NCI-H2081 (cell line): ENCODE measurements at places on chromosomes 12 and 14.

DNA sequence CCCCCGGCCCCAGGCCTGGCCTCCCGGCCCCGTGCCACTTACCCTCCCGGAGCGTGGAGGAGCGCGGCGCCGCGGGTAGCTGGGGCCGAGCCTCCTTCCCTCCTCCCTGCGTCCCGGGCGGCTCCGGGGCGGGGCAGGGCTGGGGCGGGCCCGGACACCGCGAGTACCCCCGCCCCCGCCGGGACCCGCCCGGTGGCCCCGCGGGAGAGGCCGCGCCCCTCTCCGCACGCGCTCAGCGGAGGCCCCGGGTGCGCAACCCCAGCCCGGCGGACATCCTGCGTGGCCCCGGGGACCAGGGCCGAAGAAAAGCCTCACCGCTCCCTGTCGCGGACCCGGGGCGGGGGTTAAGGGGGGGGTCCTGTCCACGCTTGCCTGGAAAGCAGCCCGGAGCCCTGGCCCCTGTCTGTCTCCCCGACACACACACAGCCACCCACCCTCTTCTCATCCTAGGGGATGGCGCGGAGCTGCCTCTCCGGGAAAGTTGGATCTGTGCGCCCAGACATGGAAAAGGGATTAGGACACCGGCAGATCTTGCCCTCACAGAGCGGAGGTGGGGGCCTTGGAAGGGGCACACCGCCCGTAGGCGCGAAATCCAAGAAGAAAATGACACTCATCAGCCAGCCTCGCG is at the start of gene SYNE3:
Gene SYNE3 (minus strand): TSS at position 97 of the 628 bp plus-strand sequence. CDS start 40,829 bp downstream, outside the sequence.
- DNase-seq = no peak

DNA sequence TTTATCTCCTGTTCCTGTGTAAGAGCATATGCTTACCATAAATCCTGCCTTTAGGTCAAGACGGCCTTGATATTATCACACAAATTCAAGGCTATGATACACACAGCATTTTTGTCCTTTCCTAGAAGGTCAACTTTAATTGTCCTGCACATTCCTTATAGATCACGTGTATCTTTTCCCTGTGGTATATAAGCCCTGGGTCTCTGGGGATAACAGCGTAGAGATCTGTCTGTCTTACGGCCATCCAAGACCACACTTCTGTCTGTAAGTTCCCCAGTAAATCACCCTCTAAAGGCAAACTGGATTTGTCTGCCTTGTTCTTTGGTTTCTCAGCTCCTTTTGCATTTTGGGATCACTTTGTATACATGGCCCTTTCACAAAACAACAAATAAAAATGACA is 69.5 kb upstream of the TCL1B start:
- DNase-seq = no peak

DNA sequence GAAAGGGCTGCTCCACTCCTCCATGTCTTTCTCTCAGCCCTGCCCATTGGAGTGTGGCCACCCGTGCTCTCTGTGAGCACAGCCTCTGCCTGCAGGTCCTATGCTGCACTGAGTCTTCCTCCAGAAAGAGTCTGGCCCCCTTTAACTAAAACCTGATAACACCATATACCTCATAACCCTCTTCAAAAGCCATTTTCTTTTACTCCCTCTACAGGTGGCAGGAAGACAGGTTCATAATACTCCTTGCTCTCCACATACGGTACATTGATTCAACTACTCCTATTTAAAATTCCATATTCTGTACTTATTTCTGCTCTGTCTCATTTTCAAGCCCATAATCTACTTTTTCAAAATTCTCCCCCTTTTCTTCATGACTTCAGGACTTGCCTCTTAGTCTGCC is 144.0 kb downstream of the HELB start:
- DNase-seq = no peak

GRCh38 chr14:57492859-57493258 is 798 bp downstream of the CCDC198 start:
- no peak for DNase-seq

- no peak for DNase-seq
These were observed 5.4 kb downstream of the C12orf75 start for GRCh38 chr12:105335856-105336255.

DNA sequence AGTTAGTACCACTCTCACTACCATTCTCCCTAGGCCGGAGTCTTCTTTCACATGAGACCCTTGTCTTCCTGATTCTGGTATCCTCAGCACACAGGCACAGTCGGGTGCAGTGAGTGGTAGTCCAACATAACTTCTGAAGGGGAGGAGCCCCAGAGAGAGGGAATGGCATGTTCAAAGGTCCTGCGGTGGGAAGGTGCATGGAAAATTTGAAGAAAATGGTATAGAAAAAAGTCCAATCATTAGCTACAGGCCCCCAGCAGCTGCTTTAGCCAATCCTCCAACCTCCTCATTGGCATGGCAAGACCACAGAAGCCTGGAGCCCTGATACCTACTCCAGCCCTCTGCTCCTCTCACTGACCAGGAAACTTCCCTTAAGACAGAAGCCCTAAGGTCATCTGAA is 96.6 kb downstream of the ZFP36L1 start:
- DNase-seq = no peak

DNA sequence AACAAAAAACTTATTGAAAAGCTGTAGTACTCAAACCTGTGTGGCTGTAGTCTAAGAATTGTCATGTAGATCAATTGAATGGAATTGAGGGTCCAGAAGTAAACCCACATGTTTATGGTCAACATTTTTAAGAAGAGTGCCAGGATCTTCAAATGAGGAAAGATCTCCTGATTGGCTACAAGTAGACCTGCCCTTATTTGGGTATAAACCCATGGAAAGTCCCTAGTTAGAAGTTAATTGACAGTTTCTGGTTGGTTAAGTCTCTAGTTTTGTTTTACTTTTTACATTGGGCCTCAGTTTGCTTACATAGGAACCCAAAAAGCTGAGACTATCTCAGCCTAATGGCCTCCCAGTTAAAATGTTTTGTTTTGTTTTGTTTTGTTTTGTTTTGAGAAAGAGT is 91.9 kb upstream of the RESF1 start:
- DNase-seq = no peak

GRCh38 chr12:104352106-104352713 is 48.7 kb downstream of the EID3 start:
- DNase-seq = no peak

DNA sequence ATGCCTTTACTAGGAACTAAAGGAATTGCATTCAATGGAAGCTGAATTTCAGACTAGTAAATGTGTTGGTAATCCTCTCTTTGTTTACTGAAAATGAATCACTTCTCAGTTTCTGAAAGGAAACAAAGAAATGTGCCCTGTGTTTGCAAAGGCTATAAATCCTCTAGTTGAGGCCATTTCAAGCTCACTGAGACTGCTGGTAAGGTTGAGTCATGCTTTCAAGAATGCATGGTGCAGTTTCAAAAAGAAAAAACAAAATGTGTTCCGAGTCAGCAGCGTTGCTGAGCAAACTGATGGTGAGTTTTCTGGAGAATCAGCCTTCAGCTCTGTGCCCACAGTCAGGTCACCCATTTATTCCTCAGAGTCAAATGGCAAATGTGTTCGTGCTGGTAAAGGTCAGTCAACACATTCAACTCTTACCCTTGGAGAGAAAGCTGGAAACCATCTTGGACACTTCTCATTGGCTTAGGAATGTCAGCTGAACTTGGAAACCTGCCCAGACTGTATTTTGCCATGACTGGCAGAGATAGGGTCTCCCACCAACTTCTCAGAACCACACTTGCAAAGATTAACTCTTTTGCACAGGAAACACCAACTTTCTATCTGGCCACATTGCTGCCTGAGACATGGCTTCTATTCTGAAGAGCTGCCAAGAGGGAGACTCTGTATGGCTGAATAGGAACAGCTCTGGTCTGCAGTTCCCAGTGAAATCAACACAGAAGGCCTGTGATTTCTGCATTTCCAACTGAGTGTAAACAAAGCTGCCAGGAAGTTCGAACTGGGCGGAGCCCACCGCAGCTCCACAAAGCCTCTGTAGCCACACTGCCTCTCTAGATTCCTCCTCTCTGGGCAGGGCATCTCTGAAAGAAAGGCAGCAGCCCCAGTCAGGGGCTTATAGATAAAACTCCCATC is 484.4 kb downstream of the ATP23 start:
- DNase-seq = peak; percentile 82

GRCh38 chr14:61459229-61459628 is 137.8 kb downstream of the PRKCH start:
- DNase-seq = no peak

- DNase-seq = no peak
These were observed 5.1 kb upstream of the SDS start for GRCh38 chr12:113408756-113409298.

DNA sequence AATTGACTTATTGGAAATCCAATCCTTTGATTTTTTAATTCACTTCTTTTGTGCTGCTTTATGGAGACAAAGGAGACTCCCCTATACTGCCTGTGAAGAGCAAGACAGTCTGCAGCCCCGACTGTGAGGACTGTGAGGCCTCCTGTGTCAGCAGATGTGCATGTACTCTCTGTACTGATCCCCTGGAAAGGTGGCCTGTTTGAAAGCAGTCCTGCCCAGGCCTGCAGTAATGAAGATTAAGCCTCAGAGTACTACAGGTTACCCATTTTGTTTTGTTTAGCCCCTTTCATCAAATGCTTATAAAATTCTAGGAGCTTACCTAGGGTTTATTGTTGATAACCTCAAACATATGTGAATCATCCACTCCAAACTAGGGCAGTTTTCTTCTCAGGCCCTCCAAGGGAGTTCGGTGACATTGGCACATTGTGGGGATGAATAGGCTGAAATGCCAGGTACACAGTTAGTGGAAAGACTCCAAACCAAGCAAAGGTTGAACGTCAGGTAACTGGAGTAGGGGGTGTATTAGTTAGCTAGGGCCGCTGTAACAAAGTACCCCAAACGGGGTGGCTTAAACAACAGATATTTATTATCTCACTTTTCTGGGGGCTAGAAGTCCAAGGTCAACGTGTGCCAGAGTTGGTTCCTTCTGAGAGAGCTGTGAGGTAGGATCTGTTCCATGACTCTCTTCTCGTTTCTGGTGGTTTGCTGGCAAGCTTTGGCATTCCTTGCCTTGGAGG is 208.7 kb upstream of the BCL2L14 start:
- no peak for DNase-seq

- DNase-seq = no peak
These were observed 180.2 kb downstream of the TMTC2 start for GRCh38 chr12:82866946-82867345.
